ENCODE measurements at places on chromosomes 1 and 21.

DNA sequence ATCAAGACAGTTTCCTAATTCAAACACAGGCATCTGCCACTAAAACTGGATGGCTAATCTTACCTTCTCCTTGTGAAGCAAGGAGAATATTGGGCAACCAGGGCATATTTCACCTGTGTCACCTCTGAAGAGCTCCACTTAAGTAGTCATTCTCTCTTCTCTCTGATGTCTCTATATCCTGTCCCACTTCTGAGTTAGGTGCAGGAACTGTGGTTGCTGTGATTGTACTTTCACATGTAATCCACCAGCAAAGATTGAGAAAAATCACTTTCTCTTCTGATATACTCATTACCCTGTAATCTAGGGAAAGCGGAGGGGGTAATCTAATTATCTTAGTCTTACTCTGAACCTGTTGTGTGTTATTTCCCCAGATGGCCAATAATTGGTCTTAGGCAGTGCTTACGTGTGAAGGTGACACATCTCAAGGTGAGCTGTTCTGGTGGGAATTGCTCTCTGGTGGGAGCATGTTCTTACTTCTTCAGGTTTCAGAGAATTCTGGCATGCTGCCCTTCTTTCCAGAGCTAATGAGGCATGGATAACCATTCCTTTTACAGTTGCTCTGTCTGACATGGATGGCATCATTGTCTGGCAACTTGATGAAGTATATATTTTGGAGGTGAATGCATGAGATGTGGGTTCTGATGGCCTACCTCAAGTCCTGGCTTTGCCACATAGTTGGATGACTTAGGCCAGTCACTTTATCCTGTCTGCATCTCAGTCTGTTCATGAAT, 12.0 kb downstream of the XCL2 start:
- DNase-seq: no peak

GRCh38 chr21:41713495-41714281, 53.2 kb downstream of the RIPK4 start:
- no peak for DNase-seq

GRCh38 chr1:119870917-119871596, 25.3 kb downstream of the ADAM30 start:
- DNase-seq: no peak

DNA sequence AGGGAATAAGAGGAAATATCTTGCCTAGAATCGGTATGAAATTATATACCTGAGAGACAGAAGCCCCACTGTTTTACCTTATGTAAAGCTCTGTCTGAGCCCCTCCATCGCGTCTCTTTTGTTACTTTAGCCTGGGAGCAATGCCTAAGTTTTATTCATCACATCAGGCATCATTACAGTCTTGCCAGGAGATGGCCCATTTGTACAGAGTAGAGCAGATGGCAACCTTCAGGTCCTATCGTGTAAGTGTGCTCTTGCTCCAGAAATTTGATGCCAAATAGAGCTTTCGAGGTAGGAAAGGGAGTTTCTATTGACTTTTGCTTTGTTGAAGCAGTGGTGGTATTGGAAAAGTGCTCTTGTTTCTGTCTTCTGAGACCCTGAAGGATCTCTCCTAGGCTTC, 24.9 kb downstream of the CFAP126 start:
- DNase-seq: no peak

GRCh38 chr1:239896569-239896968, 195.1 kb upstream of the FMN2 start:
- no peak for DNase-seq

DNA sequence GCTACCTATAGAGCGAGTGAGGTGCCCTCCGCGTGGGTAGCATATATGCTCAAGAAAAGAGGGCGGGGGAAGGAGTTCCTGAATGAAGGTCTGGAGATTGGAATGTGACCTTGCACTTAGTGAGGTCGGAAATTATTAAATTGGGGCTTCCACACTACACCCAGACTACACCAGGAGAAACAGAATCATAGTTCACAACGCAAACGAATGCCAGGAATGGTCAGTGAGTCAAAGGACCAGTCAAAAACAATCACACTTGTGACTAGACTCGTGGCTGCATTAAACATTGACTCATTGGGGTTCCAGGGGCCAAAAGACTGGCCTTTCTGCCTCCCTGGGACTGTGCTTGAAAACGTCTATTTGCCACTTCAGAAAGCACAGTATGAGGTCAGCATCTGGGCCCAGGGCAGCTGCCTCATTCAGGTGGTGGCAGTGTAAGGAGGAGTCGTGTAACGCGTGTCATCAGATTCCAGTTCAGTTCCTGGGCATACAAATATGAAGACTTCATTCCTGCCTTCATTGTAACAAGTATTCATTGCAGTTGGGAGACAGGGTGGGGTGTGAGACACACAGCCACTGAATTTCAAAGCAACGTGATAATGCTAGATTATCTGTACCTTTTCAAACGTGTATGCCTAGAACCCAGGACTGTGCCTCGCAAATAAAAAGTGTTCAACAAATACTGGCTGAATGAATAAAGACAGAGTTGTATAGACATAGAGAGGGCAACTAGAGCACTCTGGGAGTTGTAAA, at the start of gene YOD1:
TSS of gene YOD1 (minus strand) at position 18 of the 753 bp plus-strand sequence. CDS start 178 bp downstream, outside the sequence.
- DNase-seq: no peak

GRCh38 chr1:237390823-237391222, 348.8 kb downstream of the RYR2 start:
- DNase-seq: no peak

DNA sequence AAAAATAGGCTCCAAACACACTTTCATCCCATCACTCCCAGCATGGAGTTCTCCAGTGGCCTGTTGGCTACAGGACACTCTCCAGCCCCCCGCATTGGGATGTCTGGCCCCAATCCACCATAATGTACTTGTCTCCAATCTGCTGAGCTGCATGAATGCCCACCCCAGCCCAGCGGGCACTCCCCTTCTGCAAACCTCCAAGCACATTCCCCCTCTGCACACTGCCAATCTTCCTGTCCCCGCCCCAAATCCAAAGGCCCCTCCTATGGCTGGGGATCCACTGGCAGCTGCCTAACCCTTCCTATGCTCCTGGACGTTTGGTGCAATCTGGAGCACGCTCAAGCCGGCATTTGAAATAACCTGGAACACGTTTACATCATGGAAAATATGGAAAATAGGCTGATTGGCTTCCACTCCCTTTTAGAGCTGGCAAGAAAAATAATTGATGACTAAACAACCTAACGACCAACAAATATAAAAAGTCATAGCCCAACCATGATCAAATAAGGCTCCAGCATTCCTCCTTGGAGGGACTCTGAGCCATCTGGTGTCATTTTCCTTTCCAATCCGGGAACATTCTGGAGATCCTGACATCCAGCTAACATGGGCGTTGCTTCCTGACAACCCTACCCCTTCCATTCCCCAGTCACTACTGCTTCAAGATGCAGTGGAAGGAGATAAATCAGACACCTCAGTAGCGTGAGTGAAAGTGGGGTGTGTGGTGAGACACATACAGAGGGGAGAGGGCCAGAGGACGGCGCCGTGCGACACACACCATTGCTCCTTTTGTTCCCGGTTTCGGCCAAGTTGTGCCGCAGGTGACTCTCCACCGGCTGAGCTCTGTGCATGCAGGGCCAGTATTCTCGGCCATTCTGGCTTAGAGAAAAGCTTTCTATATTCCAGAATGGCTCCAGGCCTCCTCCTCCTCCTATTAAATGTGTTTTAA, 41.6 kb downstream of the PDE9A start:
- DNase-seq: no peak

- no peak for DNase-seq
Observed at GRCh38 chr1:35298464-35298863, 30.0 kb downstream of the ZMYM4 start.

DNA sequence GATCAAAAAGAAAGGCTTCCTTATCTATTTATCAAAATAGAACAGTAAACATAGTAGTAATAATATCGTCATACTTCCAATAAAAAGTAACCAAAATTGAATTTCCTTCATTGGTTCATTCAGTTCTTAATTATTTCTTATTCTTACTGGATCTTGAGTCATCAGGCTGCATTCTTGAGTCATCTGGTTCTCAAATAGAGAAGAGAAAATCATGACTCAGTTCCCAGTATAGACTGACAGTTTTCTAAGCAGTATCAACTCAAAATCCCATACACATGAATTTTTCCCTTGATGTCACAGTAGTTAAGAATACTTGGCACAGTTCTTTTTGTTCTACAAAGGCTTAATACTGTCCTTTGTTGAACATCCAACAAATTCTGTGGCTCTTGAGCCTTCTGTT, 626.9 kb upstream of the ADGRL4 start:
- DNase-seq: no peak
